ENCODE measurements at places on chromosomes 5 and 9.

- no peak for DNase-seq
Measured at GRCh38 chr5:100800562-100800961, 102.5 kb downstream of the ST8SIA4 start.

DNA sequence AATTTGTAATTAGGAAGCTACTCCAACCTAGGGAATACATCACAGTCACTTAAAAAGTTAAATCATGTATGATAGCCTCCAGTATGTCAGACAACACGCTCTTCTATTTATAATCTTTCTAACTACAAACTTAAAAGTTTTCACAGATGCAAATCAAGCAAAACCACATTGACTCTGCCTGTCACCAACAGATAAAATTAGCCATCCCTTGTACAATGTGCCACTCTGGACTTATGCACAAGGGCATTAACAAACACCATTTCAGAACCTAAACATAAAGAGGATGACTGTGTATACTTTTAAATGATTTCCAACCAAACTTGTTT lies 14.7 kb downstream of the ERP44 start:
- no peak for DNase-seq

- no peak for DNase-seq
Measured at GRCh38 chr5:132100672-132101261, 27.2 kb downstream of the CSF2 start.

DNA sequence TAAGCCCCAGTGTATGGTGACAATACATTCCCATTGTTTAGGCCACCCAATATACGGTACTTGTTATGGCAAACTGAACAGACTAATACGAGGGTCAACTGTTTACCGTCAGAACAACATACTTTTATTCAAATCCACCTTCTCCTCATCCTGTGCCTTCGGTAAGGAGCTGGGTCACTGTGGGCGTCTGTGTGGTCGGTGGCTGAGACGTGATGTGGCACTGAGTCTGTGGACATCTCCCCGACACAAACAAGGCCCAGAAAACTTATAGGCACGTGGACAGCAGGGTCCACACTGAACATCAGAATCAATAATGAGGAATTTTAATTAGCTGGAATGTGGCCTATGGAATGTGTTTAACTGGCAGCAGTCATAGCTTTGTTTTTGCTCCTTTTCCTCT lies 154.3 kb upstream of the IRX2 start:
- DNase-seq = no peak

GRCh38 chr9:132622159-132622558 lies 39.8 kb downstream of the BARHL1 start:
- peak; percentile 24 for DNase-seq

DNA sequence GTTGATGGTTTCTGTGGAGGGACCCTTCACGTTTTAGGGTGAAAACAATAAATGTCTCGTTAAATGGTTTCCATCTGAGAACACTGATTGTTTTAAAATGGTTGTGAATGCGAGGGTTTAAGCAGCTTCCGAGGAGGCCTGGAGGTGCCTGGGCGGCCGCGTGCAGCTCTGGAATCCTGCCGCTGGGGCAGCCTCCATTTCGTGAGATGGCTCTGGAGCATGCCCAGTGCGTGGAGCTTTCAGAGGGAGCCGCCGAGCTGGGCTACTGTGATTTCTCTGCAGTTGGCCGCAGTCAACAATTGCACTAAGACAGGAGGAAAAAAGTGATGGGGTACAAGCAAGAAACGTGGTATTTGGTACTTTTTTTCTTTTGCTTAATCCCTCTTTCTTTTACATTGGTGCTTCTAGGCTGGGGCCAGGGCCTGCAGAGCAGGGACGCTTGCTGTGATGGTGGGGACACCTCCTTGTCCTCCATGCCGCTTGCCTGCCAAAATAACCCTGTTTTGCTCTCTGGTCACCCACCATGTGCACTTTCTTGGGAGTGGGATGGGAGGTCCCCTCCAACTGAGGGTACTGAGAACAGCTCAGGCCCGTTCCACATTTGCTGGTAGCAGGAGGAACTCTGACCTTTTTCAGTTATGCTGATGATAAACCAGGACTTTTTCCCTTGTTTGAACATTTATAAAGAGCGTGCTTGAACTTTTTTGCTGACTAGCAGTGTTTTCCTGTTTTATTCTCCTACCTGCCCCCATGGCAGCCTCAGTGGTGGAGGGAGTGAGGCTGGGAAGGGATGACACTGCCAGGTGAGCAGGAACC lies 47.1 kb downstream of the EHMT1 start:
- peak; percentile 37 for DNase-seq

GRCh38 chr9:92704528-92704927 lies 34.6 kb upstream of the IPPK start:
- no peak for DNase-seq

DNA sequence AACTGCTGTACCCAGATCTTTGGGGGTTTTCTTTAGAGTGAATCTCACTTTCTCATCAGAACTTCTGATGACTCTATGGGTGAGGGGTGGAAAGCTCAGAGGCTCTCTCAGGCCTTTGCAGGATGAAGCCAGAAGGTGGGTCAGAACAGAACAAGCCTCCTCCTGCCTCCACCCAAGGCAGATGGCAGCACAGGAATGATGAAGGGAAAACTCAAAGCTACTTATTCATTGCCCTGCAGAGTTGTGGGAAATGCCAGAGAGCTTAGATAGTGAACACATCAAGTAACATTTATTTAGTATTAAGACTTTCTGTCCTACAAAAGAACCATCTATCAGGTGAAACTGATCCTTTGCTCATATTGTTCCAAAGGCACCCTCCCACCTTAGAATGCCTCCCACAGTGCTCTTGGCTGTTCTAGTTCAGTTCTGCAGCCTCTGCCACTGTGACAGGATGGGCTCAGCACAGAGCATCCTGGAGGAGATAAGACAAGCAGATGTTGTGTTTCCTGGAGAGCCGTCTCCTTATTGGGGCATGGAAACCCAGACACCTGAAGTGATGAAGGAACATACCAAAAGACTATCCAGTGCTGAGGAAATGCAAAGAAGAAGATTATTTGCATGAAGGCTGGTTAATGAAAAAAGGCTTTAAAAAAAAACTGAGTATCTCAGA lies 146.6 kb downstream of the ADAMTS12 start:
- no peak for DNase-seq

- DNase-seq = peak; percentile 71
Measured at GRCh38 chr9:118595719-118596305, 773.4 kb downstream of the BRINP1 start.

DNA sequence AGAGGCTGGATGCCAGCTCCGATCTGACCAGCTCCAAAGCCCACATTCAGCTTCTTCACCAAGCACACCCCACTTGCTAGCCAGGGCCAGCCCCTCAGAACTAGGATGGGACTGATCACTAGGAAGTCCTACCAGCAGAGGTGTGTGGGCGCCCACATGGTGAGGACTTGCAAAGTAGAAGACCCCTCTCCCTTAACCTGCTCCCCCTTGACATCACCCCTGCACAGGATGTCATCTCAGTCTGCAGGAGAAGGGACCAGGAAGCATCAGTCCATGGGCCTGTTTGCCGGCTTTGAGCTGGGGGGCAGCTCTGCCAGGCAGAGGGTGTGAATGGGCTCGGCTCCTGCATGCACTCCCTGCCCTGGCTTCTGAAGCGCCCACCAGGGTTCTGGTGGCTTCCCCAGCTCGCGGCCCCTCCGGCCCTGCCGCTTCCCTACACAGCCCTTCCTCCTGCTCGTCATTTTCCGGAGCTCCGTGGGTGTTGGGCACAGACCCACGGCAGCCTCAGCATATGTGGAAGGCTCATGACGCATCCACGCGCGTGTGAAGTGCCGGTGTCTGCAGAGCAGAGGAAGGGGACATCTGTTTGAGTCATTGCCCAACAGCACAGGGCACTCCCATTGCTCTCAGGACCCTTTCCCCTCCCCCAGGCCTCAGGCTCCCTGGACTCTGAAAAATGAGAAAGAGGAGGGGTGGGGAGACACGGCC lies 3.7 kb upstream of the FAM78A start:
- no peak for DNase-seq

DNA sequence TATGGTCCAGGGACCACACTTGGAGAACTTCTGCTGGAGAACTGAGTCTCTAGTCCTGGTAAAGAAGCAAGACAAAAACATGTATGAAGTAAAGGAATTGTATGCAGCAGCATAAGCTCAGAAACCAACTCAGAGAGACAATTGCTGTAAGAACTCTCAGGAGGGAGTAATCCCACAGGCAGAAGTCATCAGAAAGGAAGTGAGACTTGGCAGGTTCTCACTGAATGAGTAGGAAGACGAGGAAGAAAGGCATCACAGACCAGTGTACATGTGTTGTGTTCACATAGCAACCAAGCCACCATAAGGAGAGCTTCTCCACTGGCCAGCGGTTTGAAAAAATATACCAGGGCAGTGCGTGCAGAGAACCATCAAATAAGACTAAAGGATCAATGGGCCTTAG lies 57.9 kb upstream of the FST start:
- DNase-seq = no peak

GRCh38 chr5:126656401-126657007 lies 55.8 kb downstream of the PHAX start:
- DNase-seq = peak; percentile 56

- no peak for DNase-seq
Measured at GRCh38 chr9:98334796-98335195, 79.3 kb upstream of the TBC1D2 start.

DNA sequence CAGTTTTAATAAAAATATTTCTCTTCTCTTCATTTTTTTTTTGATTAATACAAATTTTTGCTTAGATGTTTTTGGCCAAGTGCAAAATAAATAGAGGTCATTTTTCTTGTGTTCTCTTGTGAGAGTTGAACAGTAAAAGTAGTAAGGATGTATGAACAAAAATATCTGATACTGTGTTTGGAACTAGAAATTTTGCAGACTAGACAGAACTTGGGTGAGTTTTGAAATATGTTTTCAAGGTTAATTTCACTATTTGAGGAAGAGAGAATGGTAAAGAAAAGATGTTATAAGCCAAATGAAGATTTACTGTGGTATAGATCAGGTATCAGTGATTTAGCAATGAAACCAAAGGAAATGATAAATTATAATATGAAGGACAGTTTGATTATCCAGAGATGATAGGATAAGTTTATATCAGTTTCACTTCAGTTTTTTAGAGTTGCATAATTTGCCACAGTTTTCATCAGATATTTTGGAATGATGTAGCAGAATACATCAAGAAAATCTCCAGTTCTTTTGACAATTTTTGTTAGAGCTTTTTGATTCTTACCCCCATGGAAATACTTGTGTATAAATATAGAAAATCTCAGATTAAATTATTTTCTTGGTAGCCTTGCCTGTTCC lies 147.9 kb upstream of the VCAN start:
- DNase-seq = no peak

DNA sequence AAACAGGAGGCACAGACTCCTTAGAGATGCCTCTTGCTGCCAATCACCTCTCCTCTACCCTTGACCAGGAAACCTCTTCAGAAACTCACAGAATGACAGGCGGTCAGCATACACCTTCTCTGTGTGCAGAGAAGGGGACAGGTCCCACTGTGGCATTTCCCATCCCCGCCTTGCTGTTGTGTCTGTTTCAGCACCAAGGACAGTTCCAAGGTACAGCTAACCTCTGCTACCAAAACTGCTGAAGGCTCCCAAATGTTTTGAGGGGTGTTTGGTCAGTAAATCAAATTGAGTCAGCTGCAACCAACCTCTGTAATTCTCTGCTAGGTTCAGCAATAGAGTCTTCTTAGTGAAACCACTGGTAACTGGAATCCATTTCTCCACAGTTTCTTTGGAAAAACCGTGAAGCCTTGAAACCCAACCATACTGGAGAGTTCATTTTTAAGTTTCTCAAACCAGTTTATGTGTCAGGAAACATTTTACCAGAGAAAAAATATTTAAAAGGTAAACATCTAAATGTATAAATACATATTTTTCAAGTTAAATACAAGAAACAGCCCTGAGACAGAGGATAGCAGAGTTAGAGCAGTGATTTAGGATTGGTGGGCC lies 122.0 kb downstream of the DRD1 start:
- no peak for DNase-seq

GRCh38 chr5:68315679-68316271 lies 100.2 kb downstream of the PIK3R1 start:
- no peak for DNase-seq

- no peak for DNase-seq
Measured at GRCh38 chr9:6014670-6015270, 654 bp downstream of the RANBP6 start.

DNA sequence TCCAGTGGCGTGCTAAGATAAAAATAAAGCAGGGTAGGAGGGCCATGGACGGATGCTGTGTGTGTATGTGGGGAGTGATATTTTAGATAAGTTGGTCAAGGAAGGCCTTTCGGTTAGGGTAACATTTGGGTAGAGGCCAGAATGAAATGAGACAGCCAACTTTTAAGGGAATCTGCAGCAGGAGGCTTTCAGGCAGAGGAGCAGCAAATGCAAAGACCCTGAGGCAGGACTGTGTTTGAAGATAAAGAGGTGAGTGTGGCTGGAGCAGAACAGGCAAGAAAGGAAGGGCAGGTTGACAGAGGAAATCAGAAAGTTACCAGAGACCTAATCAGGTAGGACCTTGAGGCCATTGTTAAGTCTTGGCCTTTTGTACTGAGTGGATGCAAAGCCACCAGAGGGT lies 106.2 kb downstream of the MAST4 start:
- no peak for DNase-seq

DNA sequence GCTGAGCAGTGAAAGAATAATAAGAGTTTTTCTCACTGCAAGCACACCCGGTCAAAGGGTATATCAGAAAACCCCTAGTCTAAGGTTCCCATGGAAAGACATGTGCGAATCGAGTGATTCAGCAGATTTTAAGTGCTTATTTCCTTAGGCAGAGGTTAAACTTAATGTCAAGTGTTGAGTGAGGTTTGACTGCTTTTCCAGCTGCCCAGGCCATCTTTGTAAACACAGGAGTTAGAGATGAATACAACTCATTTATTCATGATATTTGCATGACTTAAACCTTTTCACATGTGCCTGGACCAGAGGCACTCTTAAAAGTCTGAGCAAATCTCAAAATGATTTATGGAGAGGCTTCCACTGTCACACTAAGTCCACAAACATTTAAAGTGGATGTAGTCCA lies 137.8 kb upstream of the RGMB start:
- DNase-seq = no peak

GRCh38 chr5:125410537-125411070 lies 664.2 kb upstream of the ZNF608 start:
- peak; percentile 65 for DNase-seq

GRCh38 chr5:8382456-8382855 lies 513.5 kb downstream of the MTRR start:
- no peak for DNase-seq

- DNase-seq = no peak
Measured at GRCh38 chr5:158938200-158938599, 161.5 kb downstream of the EBF1 start.

DNA sequence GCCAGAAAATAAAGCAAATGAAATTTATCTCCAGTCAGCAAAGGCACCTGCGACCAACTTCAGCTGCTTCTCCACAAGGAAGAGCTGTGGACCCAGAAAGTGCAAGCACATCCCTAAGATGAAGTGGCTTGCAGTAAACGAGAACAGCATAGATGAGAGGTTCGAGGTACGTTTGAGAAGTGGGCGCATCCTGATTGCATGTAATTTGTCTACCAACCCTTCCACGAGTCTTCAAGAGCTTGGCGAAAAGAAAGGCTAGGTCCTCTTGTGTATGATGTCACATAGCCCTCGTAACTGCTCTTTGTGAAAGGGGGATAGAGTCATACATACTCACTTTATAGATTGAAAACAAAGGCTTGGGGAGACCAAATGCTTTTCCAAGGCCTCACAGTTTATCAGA lies 6.0 kb upstream of the LCP2 start:
- DNase-seq = no peak

Measured in pons (tissue), 1 donor.